SJCRH30 (cell line): ENCODE measurements at places on chromosomes 11 and 22. TPM values are rescaled to one million over a fixed set of nuclear protein-coding genes. Genes with fewer than 3 reads are reported as not detected.
A peak's percentile ranks its signal among the peaks of the same experiment; 100 is the strongest.

CASP5 gene
- total RNA-seq = not detected in 2 replicates

IGLL1 gene
- 0.36 TPM in 1 of 2 replicates, not detected in the other for total RNA-seq

OR5D14 gene
- not detected in 2 replicates for total RNA-seq

AQP11 gene
- total RNA-seq = 0.99 and 1.5 TPM in 2 replicates

PKNOX2 gene
- 13.1 and 15.1 TPM in 2 replicates for total RNA-seq

APOL1 gene
- total RNA-seq = 0.12 and 0.30 TPM in 2 replicates

BCO2 gene
- 0.10 and 0.51 TPM in 2 replicates for total RNA-seq

OSM gene
- total RNA-seq = not detected in 2 replicates

TMPRSS6 gene
- not detected in 2 replicates for total RNA-seq

ALX4 gene
- 1.1 and 1.4 TPM in 2 replicates for total RNA-seq

DNA sequence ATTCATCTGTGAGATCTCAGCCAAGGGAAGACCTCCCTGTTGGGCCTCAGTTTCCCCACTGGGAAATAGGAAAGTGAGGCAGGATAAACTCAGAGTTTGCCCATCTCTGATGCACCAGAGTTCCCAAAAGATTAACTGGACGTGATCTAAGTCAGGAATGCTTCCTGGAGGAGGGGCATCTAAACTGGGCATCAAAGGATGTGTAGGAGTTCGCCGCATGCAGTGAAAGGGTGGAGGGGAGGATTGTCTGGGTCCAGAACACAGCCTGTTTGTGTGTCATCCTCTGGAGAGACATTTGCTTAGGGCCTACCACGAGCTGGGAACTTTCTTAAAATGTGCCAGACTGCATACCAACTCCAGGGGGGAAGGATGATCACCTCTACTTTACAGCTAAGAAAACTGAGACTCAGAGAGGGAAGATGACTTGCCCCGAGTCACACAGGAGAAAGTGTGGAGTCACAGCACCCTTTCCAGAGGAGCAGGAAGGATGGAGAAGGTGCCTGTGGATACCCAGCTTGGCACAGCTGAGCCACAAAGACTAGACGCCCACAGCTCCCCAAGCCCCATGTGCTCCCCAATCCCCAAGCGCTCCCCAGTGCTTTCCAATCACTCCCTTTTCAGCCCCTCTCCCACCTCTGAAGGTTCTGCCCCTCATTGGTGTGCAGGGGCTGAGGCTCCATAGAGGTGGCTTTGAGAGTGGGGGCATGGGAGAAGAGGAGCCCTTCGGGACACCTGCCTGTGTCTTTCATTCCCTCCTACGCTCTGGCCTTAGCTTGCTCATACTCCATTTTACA lies 50.1 kb downstream of the MN1 start:
- DNase-seq = peak; percentile 40

GRCh38 chr11:69013009-69013951 lies at the start of gene MRGPRF:
Gene MRGPRF (minus strand): TSS chr11:69013246. CDS start chr11:69009901, 3,345 bp downstream.
- peak; percentile 72 for DNase-seq

GRCh38 chr11:8477680-8478079 lies 116.3 kb downstream of the STK33 start:
- DNase-seq = no peak

DNA sequence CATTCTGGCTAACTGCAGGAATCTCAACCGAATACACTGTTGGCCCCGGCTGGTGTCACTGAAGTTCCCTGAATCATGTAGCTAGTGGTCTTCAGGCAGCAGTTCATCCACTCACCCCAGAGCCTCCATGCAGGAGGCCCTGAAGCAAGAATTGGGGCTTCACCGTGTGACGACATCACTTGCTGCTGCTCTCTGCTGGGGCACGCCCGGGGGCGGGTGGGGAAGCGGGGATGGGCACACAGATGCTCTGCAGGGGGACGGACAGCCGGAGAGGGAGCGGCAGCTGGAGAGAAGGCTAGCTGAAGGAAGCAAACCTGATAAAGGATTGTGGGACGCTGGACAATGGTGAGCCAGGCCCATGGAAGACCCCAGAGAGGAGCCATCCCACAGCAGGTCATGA lies 17.0 kb downstream of the B3GAT1 start:
- DNase-seq = no peak

DNA sequence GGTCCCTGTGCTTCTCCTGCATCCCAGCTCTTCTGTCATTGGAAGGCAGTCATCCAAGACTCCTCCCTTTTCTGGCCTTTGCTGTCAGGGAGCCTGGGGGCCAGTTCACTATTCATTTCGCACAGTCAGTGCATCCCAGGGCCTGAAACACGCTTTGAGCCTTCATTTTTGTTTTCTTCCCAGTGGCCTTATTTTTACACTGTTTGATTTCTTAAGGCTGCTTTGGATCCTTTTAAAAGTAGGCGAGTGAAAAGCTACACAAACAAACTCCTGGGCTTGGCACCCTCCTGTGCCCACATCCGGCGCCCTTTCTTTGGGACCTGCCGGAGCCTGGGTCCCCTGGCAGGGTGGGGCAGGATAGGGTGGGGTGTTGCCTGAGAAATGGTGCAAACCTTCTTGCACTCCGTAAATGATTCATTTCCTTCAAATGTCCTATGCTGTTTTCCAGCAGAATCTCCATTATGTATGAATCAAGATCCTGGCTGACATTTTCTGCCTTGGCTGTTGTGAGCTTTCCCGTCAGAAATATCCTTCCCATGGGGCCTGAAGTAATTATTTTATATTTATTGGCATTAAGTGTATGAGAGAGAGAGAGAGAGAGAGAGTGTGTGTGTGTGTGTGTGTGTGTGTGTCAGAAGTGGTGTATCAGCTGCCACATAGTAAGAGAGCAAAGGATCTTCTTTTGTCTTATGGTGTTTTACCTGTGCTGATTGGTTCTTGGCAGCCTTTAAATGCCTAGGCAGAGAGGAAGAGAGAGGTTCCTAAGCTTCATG lies 45.6 kb downstream of the BCR start:
- DNase-seq = no peak

GRCh38 chr11:100827934-100828661 lies 141.0 kb downstream of the ARHGAP42 start:
- DNase-seq = peak; percentile 32

GRCh38 chr11:87116185-87116584 lies 78.5 kb downstream of the TMEM135 start:
- no peak for DNase-seq

DNA sequence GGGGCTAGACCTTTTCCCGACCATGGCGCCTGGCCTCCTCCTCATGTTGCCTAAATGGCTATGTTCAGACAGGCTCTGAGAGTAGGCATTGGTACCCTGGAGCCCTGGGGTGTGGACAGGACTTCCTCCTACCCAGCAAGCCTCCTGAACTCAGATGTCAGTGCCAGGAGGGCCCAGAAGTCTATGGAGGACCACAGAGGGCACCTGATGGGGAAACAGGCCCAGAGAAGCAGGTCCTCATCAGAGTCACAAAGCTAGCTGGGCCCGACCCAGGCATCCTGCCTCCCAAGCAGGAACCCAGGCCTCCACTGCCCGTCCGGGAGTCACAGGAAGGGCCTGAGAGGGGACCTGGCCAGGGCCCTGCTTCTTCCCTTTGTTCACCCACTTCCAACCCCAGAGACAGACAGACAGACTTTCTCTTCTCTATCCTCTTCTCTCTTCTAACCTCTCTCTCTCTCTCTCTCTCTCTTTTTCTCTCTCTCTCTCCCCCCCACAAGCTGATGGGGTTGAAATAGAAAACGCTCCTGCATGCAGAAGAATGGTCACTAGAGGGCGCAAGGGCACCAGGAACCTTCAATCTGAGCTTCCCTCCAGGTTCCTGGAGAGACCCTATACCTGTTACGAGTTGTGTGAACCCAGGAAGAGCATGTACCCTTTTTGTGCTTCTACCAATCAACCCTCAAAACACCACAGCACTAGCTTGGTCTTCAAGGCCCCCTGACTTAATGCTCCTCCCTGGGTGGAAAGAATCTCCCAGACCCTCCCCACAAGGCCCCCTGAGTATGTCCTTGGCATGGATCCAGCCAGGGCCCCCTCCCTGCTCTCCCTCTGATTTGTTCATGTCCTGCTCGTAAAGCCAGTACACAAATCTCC lies 27.1 kb downstream of the ARAP1 start:
- DNase-seq = peak; percentile 68

- DNase-seq = no peak
Observed at GRCh38 chr11:123696183-123696582, 41.8 kb upstream of the SCN3B start.

- no peak for DNase-seq
Observed at GRCh38 chr22:42156121-42156520, 25.5 kb upstream of the CYP2D6 start.

DNA sequence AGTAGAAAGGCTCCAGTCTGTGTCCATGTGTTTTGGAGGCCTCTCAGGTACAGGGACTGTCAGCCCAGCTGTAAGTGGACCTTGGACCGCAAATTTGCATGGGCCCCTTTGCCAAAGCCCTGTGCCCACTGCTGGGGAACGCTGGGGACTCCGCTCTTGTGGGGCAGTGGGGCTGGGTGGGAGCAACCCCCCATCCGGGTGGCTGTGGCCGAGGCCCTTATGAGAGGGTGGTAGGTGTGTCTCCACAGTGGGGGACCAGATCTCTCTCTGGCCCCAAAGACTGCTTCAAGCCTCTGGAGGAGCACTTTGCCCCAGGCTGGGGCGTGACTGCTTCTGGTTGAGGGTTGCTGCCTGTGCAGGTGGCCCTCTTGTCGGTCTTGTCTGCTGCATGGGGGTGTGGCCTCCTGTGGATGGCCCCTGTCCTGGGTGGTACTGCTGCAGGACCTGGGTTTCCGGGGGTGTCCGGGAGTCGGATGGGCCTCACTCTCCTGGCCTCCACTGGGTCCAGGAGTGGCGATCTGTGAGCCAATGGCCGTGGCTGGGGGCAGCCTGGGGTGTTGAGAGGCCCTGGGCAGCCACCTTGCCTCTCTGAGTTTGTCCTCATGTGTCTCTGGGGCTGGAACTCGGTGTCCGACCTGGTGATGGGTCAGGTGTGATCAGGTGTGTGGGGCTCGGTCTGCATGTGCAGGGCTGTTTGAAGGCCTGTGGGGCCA lies 15.9 kb downstream of the KCNQ1 start:
- DNase-seq = no peak

- no peak for DNase-seq
Observed at GRCh38 chr11:32418836-32419235, 16.5 kb downstream of the WT1 start.

DNA sequence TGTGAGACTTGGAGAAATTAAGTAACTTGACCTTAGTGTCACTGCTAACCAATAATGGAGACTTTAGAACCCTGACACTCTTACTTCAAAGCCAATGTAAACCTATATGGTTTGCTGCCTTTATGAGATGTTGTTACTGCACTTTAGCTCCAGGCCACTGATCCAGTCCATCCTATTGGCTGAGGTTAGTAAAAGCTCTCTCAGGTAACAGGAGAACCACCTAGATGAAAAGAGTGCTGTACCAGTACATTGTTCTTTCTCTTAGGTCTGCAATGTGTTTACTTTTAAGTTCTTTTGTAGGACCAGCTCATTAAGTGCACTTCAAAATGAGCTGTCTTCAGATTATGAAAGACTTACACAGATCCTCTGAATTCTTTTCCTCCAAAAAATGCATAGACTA lies 994.0 kb upstream of the FAT3 start:
- no peak for DNase-seq

DNA sequence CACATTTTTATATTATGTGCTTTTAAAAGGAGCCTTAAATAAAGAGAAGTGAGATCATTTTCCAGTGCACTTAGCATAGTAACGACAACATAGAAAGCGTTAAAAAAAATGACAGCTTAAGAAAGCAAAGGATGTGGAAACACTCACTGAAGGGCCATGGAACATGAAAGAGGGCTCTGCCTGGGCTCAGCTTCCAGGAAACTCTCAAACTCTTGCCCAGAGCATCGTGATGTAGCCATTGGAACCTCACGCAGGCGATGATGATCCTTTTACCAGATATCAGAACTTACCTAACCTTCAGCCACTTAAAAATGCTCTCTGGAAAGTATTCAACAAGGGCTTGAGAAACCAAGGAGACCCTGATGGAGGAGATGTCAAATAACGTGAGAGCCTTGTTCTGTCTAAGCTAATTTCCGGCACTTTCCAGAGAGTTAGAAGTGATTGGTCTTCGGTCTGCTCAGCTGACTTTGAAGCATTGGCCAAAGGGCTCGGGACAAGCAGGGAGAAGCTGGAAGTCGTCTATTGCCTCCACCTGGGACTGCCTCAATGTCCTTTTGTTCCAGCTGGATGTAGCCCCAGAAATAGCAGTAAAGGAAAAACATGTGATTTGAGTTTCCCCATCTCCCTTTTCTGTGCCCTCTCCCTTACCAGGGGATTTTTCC lies 21.5 kb upstream of the ETS1 start:
- DNase-seq = no peak

GRCh38 chr22:22508274-22509176 lies at the start of gene ZNF280B:
Gene ZNF280B (minus strand): TSS chr22:22508742. CDS start chr22:22489398, 19,344 bp downstream.
- DNase-seq = no peak
